CMK (cell line): ENCODE measurements at places on chromosomes 1 and 21.

- DNase-seq = no peak
Observed at GRCh38 chr21:43783098-43783700, 6.2 kb upstream of the RRP1 start.

GRCh38 chr1:183418696-183419095 lies 516 bp upstream of the NMNAT2 start:
- DNase-seq = no peak

GRCh38 chr1:183651612-183652011 lies 1.5 kb downstream of the APOBEC4 start:
- no peak for DNase-seq

- DNase-seq = no peak
Observed at GRCh38 chr1:56566061-56566744, 13.2 kb downstream of the PLPP3 start.

- no peak for DNase-seq
Observed at GRCh38 chr1:89167590-89168230, 8.1 kb downstream of the GBP7 start.

GRCh38 chr1:160576390-160576789 lies 2.9 kb downstream of the CD84 start:
- DNase-seq = no peak

DNA sequence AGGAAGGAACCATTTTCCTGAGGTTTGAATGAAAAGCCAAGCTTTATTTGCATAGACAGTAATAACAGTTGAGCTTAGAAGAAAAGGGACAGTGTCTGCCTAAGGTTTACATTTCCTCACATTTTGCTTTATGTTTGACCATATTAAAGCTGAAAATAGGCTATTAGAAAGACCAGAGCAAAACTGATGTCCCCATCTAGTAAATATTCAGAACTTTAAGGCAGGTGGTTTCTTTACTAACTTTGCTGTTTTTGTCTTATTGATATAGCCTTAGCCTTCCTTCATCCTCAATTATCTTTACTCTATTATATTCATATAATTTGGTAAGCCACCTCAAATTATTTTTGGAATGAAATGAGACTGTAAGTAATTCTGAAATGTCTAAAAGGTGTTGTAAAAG lies 53.6 kb upstream of the LAPTM5 start:
- no peak for DNase-seq
